ENCODE measurements at places on chromosomes 16 and 17.

- no peak for DNase-seq
Observed at GRCh38 chr16:69410219-69410990, 14.0 kb upstream of the CYB5B start.

GRCh38 chr17:8225813-8226535 is 15.6 kb upstream of the AURKB start:
- DNase-seq: peak; percentile 74

DNA sequence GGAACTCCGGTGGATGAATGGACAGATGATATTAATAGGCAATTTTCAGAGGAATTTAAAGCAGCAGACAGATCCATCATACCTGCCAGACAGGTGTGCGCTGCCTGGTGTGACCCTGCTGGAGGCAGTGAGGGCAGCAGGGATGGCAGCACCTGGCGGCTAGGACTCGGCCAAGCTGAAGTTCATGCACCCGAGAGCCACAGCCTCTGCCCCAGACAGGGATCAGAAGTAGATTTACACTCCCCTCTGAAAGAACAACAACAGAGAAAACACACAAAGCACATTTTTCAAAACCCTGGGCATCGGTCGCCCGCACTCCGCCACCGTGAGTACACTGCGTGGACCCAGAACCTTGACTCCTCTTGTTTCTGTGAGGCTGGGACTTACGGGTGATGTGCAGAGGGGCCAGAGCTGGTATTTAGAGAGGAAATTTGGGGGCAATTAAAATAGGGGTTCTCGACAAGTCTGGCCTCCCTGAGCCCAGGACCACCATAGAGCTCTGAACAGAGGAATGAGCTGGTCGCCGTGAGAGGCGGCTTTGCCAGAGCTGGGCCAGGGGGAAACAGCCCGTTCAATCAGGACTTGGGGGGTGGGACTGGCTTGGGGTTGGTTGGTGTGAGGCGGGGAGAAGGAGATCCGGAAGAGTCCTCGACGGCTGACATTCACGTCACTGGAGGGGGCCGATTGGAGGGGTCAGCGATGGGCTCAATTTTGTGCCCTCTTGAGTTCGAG is 101.0 kb downstream of the METRNL start:
- no peak for DNase-seq

DNA sequence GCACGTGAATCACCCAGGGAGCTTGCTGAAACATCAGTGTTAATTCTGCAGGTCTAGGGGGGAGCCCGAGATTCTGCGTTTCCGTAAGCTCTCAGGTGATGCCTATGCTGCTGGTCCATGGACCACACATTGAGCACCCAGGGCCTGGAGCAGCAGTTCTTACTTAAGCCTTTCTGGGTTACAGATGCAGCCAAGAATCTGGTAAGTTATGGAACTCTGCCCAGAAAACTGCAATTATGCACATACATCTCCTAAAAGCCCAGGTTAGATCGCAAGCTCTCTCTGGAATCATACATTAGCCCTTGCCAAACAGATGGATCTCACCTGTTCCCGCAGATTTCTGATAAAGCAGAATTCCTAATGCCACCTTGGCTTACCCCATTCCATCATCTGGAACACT is 265.9 kb upstream of the SALL1 start:
- DNase-seq: no peak

DNA sequence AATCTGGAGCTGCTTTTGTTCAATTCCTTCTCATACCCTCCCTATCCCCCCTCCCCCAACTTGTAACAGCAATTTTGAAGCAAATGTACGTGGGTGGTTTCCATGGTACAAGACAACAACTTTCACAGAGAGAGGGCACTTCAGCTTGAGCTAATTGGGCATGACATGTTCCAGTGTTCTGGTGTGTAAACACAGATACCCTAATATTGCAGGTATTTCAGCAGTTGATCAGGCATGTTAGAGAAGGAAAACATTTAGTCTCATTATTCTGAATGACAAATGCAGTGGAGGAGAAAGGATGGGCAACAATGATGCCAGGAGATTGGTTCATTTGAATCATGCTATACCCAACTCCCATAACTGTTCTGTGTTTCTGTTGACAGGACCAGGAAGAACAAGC is 137.5 kb downstream of the TRIM37 start:
- DNase-seq: no peak

GRCh38 chr17:46820592-46821450 is 2.3 kb upstream of the WNT3 start:
- DNase-seq: no peak

- DNase-seq: peak; percentile 58
Observed at GRCh38 chr17:5711344-5711743, 127.0 kb upstream of the NLRP1 start.

GRCh38 chr17:4569591-4569990 is 9.2 kb upstream of the GGT6 start:
- DNase-seq: no peak

DNA sequence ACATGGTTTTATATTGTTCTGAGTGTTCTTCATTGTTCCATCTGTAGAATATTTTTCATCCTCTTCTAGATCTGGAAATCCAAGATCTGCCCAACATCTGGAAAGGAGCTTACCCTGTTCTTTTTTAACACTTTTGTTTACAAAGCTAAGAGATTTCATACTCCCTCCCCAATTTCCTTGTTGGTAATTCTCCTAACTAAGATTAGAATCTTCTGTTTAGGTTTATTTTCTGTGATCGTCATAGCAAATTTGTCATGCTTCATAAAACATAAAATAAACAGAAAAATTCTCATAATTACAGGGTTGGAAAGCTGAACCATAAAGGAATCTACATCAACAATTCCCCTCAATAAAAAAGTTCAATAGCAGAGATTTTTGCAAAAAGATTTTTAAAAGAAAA is 580.3 kb upstream of the CA10 start:
- DNase-seq: no peak

DNA sequence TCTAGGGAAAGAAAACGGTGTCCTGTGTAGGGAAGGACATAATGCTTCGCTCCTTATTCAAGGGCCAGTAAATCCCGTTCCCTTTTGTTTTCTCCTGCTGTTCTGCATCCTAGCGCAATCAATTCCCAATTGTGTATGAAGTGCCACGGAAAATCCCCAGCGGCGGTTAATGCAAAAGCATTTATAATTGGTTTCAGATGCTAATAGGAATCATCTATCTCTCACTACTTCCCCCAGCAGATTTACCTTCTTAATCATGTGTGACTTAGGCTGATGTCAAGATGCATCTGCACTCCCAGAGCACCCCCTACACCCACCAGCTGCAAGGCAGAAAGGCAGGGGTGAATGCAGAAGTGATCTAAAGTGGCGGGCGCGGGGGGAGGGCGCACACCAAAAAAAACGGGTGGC is 32.7 kb upstream of the SSTR2 start:
- no peak for DNase-seq

- no peak for DNase-seq
Observed at GRCh38 chr17:3900646-3901045, 7.8 kb upstream of the CAMKK1 start.

DNA sequence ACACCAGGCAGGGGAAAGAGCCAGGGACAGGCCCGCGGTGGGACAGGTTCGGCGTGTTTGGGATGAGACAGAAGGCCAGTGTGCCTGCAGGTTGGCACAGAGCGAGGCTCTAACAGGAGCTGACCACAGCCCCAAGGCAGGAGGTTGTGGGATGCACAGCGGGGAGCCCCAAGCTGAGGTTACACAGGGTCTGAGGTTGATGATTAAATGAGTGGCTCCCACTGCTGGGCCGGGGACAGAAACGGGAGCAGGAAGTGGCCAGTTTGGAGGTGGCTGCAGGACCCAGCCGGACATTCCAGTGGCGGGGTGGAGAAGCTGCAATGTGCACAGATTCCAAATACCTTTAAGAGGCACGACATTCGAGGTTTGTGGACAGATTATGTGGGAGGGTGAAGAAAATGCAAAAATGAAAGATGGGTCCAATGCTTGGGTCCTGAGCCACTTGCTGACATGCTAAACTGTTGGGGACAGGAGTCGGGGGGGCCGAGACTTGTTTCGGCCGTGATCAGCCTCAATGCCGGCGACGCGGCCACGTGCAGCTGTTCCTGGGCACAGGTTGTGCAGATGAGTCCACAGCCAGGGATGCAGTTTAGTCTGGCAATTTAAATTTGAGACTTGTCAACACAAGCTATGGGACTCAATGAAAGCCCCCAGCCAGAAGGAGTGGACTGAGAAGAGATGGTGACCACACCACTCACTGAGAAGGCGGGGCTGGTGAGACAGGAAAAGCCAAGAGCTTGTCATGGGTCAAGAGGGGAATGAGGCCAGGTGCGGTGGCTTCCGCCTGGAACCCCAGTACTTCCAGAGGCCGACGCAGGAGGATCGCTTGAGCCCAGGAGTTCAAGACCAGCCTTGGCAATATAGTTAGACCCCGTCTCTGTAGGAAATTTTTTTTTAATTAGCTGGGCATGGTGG is 8.7 kb downstream of the ENPP7 start:
- no peak for DNase-seq

DNA sequence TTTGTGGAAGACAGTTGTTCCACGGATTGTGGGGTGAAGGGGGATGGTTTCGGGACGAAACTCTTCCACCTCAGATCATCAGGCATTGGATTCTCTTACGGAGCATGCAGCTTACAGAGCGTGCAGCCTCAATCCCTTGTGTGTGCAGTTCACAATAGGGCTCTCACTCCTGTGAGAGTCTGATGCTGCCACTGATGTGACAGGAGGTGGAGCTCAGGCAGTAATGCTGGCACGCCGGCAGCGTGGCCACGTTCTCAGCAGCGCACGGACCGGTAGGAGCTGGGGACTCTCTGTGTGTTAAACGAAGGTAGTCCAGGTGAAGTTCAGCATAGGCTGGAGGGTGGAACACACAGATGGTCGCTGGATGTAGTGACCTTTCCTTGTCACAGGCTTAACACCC is 37.8 kb downstream of the SEC14L1 start:
- no peak for DNase-seq

DNA sequence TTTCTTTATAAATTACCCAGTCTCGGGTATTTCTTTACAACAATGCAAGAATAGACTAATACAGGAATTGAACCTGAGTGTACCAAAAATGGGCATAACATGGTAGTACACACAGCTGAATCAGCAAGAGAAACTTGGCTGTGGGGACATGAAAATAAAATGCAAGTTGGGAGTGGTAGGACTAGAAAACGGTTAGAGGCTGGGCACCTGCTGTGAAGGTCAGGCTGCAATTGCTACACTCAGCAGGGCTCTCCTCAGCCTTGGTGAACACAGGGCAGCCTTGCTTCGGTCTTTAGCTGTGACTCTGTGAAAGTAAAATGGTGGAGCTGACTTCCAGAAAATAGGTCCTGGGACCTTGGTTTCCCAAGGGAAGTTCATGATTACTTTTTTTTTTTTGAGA is 45.6 kb downstream of the CNGB1 start:
- DNase-seq: no peak

DNA sequence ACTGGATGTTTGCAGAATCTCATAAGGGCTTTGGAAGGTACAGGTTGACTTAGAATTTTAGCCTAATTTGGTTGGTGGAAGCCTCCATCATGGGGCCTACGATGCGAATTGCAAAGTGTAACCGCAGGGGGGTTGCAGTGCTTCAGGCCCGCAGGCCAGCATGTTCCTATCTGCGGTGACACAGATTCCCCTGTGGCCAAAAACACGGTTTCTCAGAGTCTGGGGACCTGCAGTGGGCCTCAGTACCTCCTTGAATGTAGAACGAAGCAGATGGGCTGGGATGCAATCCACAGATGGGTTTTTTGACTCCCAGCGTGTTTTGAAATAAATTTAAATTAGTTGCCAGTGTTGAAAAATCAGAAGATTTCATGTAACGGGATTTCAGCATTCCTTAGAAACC is 34.7 kb downstream of the KIAA0513 start:
- no peak for DNase-seq

- DNase-seq: no peak
Observed at GRCh38 chr16:72785886-72786285, 262.0 kb downstream of the ZFHX3 start.

GRCh38 chr17:27242951-27243350 is 51.0 kb upstream of the WSB1 start:
- DNase-seq: no peak

GRCh38 chr16:50393858-50394802 is 25.3 kb upstream of the BRD7 start:
- DNase-seq: no peak

DNA sequence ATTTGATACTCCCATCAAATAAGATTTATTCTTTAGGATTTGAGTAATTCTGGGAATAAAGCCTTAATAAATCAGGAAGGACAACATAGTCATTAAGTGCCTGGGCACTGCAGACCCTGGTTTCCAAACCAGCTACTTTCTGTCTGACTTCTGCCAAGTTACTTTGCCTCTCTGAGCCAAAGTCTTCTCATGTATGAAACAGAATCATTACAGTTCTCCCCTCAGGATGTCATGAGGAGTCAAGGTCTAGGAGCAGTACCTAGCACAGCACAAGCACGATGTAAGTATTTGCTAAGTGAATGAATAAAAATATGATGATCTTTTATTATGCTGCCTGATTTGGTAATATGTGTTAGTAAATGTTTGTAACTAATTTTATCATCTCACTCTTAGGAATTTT is 30.4 kb upstream of the HEATR6 start:
- DNase-seq: no peak

DNA sequence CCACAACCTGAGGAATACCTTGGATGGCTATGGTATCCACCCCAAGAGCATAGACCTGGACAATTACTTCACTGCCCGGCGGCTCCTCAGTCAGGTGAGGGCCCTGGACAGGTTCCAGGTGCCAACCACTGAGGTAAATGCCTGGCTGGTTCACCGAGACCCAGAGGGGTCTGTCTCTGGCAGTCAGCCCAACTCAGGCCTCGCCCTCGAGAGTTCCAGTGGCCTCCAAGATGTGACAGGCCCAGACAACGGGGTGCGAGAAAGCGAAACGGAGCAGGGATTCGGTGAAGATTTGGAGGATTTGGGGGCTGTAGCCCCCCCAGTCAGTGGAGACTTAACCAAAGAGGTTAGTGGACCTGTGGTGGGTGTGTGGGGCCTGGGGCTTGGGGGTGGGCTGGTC is 3.1 kb downstream of the NFE2L1 start:
- no peak for DNase-seq

- no peak for DNase-seq
Observed at GRCh38 chr16:85928401-85928820, 29.4 kb downstream of the IRF8 start.

DNA sequence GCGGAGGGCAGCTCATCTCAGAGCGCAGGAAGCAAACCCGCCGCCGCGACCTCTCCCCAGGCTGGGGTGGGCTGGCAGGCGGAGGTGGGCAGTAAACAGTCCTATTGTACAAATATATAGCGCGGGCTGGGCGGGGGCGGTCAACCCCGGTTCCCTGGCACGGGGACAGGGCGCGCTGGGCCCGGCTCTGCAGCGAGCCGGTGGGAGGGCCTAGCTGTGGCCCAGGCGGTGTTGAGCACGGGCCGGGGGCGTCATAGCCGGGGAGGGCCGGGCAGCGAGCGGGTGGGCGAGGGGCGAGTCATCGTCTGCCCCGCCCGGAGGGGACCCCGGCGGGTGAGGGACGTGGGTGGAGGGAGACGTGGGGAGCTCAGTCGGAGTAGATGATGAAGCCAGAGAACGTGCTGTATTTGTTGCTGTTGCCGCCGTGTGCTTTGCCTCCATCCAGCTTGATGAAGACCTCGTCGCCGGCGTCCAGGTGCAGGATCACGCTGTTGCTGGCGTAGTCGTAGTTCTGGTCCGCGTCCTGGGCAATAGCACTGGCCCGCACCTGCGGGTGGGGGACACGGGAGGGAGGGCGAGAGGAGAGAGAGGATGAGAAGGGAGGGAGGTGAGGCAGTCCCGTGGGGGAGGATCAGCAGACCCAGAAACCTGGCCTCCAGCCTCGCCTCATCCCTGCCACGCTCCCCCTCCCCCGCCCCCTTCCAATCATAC is 8.1 kb downstream of the C1QL1 start:
- DNase-seq: no peak

Data from neuronal stem cell (in vitro differentiated cells).